ENCODE measurements at places on chromosomes 1 and 21.

DNA sequence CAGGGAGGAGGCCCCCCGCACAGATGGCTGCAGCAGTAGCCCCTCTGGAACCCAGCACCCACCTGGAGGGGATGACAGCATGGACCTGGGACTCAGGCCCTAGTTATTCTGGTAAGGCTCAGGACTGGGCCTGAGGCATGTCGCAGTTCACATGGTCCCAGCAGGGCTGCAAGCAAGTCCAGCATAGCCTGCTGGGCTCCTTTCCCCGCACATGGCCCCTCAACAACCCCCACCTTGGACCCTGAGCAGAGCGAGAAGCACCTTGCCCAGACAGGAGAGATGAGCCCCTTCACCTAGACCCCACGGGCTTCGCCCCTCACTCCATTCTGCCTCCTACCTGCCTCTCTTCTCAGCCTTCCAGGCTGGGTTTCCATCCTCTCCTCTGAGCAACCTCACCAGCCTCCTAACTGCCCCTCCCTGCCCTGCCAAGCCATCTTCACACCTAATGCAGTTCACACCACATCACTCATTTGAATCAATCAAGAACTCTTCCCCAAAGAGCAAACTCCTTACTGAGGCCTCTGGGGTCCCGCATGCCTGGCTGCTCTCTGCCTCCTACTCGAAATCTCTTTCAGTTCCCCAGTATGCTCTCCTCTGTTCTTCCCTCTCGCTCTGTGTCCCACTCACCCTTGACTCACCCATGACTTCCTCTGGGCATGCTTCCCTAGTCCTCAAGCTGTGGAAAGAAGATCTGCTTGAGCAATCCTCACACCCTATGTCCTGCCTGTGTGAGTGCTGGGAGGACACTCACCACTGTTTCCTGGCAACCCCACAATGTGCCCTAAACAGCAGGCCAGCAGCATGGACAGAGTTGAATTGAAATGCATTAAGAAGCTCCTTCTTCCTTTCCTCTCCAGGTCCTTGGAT is 9.4 kb upstream of the THEMIS2 start:
- DNase-seq: no peak

DNA sequence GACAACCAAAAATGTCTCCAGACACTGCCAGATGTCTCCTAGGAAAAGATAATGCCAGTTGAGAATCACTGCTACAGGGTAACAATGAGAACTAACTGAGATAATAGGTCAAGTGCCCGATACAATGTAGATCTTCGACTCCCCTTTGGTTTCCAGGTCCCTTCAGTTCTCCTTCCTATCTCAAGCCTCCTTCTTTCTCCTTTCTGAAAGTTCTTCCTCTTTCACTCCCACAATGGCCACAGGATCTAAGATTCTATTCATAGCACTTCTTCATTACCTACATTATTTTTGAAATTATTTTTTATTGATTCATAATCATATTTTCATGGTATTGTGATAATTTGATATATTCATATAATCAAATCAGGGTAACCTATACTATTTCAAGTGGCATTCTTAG is 6.3 kb downstream of the PFDN2 start:
- no peak for DNase-seq

GRCh38 chr1:79193211-79194079 is 186.9 kb upstream of the ADGRL4 start:
- DNase-seq: no peak

DNA sequence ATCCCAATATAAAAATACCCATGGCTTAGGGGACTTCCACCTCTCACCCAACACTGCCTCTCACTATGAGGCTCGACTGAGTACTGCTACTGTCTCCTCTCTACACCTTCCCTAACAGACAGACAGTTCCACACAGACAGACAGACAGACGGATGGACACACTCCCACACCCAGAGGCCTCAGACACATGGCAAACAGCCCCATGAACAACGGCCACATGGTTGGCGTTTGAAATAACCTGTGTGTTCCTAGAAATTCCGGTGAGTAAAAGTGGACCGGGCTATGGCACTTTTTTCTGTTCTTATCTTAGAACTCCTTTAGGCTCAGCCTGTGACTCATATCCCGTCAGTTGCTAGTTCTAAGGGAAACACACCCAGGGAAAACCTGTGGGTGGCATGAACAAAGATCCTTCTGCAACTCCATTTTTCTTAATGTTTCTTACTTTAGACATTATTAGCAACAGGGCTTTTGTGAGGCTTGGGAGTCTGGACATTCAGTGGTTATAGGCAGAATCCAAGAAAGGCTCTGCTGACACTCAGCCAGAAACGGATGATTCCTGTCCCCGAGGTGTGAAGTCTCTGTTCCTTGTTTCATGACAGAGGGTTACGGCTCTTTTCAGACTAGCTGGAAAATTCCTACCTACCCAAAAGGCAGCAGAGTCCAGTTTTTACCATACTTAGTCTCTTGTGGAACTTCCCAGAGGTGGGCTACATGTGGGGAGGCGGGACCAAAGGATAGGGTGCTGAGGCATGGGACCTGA is 90.5 kb upstream of the TLR5 start:
- no peak for DNase-seq

DNA sequence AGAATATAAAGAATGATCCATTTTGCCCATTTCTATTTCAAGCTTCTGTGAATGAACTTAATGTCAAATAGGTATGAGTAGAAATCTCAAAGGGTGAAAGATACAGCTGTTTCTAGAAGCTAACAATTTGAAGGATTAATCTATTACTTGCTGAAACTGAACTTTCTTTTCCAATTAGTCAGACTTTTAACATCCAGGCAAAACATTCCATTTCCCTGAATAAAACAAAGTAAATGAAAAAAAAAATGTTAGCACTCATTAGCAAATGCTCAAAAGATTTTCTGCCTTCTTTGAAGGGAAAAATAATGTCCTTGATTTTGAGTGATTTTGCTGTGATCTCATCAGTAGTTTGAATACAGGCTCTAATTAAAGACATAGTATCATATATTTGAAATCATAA is 447.6 kb upstream of the PRMT6 start:
- DNase-seq: no peak

- no peak for DNase-seq
Observed at GRCh38 chr1:149937759-149938158, 1.1 kb upstream of the MTMR11 start.

DNA sequence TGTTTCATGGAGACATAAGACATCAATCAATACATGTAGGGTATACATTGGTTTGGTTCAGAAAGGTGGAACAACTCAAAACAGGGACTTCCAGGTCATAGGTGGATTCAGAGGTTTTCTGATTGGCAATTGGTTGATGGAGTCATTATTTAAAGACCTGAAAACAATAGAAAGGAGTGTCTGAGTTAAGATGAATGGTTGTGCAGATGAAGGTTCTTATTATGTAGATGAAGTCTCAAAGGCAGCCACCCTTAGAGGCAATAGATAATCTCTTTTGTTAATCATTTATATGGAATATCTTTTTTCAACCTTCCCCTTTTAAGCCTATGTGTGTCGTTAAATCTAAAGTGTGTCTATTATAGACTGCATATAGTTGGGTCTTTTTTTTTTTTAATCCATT is 67.8 kb upstream of the LYPLAL1 start:
- no peak for DNase-seq

GRCh38 chr1:29527314-29528004 is 291.1 kb downstream of the PTPRU start:
- no peak for DNase-seq

GRCh38 chr1:82598812-82599211 is 798.1 kb downstream of the ADGRL2 start:
- no peak for DNase-seq

GRCh38 chr1:31880957-31881687 is 57.0 kb downstream of the PTP4A2 start:
- no peak for DNase-seq

DNA sequence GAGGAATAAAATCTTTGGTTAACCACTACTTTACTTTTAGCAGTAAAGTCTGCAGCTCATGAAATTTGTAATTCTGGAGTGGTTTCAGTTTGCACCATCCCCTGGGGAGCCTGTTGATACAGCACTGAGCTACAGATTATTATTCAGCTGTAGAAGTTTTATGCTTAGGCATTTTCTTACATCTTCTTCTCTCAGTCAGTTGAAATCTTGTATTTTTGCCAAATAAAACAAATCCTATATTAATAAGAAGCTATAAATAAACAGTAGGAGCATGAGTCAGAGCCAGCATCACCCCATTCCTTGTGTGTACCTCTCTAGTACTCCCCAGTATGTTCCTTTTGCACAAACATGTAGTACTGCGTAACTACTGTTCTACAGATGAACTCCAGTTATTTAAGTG is 118.9 kb downstream of the ATF6 start:
- DNase-seq: no peak

DNA sequence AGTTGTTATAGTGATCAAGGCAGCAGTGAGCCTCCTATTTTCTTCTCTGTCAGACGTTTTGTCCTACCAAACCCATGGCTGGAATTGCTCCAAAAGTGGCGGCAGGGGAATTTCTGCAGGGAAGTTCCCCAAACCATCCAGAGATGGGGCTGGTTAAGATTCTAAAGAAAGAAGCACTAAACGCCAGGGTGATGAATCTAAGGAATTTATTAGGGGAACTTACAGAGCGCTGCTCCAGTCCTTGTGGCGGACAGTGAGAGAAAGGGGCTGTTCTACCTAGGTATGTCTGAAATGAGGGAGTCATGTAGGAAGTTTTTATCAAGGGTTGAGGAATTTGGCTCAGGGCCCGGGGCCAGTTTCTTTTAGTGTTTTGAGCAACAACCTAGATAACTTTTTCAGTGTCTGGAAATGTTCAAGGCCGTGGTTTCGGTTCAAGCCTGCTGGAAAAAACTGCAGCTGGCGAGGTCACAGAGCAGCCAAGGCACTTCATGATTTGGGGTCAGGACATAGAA is 222.4 kb upstream of the B3GALT2 start:
- DNase-seq: no peak

GRCh38 chr1:180083164-180083563 is 71.5 kb upstream of the QSOX1 start:
- DNase-seq: no peak

- no peak for DNase-seq
Observed at GRCh38 chr1:5972198-5972520, 20.1 kb downstream of the NPHP4 start.

DNA sequence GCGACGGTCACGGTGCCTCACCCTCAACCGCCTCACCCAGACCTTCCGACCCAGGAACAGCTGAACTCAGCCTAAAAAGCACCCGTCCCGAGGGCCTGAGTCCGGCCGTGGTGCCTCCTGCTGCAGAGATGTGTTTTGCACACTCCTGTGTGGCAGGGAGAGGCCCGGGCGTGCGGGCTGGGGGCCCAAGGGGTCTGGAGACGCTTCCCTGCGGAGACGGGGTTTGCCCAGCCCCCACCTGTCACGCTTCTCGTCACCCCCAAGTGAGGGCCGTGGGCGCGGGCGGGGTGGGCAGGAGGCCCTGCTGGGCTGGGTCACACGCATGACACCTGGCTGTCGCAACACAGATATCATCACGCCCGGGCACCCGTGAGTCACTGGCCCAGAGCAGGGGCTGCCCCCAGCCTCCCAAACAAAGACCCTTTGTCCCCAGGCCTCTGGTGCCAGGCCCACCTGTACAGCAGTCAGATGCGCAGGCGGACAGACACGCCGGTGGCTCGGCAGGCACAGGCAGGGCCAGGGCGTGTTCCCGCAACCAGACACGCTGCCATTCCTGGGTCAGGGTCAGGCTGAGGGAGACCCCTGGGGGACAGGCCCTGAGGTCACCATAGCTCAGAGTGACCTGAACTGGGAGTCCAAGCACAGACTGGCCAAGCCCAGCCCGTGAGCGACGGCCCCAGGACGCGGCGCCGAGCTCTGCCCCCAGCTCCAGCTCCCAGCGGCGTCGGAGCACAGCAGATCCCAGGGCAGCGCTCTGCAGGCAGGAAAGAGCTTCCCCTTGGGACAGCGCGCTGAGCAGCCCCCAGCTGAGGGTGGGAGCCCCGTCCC is 6.1 kb downstream of the B3GALT6 start:
- no peak for DNase-seq

- DNase-seq: no peak
Observed at GRCh38 chr1:112536561-112536960, 27.8 kb downstream of the WNT2B start.
